ENCODE measurements at places on chromosomes 12 and 14. TPM values are rescaled to one million over a fixed set of nuclear protein-coding genes. Genes with fewer than 3 reads are reported as not detected.

TPH2 gene
- not detected for total RNA-seq

GRIP1 gene
- total RNA-seq, result 7.5 TPM

C12orf54 gene
- total RNA-seq, result not detected

ANAPC7 gene
- total RNA-seq, result 25.9 TPM

RPGRIP1 gene
- total RNA-seq, result not detected

SRSF5 gene
- 198 TPM for total RNA-seq

ESPL1 gene
- not detected for total RNA-seq

ANKS1B gene
- total RNA-seq, result 10.2 TPM

DCAF4 gene
- 10.4 TPM for total RNA-seq

ERP27 gene
- 79.1 TPM for total RNA-seq

RNASE2 gene
- total RNA-seq, result not detected

TSPAN19 gene
- total RNA-seq, result not detected

LRRIQ1 gene
- 3.6 TPM for total RNA-seq

LIN7A gene
- total RNA-seq, result 0.66 TPM

PRR4 gene
- 3.4 TPM for total RNA-seq

DIO3 gene
- total RNA-seq, result 2.0 TPM

All from body of pancreas (tissue), 4 donors.